ENCODE measurements at places on chromosomes 5 and 9.

DNA sequence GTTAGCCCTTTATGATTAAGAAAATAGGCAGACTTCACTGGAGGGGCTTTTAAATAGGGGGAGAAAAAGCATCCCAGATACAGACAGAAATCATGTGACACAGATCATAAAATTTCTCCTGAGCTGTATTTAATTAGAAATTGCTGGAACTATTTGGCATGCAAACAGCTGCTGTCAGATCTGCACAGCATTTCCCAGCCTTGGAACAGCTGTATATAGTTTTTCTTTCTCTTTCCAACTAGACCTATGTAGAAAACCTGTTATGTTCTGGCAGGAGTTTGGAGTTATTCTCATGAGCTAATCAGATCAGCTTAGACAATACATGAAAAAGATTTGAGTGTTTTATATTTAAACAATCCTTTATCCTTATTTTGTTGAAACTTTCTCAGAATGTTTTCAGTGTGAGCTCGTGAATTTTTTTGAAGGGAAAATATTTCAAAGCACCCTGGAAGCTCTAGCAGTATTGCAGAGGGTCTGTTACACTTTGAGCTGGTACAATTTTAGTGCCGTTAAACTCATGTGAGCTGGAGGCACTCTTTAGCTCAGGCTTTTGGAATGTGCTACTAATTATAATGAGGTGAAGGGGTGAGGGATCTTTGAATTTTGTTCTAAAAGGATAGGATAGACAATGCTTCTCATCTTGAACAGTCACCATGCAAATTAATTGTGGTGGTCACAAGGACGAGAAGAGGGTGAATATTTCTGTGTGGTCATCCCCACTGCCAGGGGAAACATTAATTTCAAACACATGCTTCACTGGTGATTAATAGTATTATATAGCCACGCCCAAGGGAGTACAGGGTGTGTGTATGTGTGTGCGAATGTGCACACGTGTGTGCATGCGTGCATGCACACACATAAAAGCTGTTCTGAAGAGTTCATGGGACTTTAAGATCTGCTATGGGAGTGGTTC lies 239.4 kb upstream of the FBXL7 start:
- DNase-seq, result no peak

DNA sequence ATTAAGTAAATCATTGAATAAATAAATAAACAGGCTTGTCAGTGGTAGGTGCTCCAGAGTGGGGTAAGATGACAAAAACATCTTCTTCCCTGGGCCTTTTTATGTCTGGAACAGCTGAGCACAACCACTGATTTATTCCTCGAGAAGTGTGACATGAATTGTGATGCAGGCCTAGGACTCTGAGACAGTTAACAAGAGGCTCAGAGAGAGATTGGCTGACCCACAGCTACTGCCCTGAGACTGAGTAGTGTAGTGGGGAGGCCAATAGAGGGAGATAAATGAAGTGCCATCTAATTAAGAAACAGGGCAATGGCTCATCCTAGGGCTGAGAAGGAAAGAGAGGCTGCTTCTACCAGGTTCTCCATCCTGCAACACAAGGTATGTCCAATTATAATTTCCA lies 369.3 kb upstream of the TRPC7 start:
- no peak for DNase-seq

GRCh38 chr9:134593286-134594077 lies 48.1 kb upstream of the COL5A1 start:
- DNase-seq, result no peak

DNA sequence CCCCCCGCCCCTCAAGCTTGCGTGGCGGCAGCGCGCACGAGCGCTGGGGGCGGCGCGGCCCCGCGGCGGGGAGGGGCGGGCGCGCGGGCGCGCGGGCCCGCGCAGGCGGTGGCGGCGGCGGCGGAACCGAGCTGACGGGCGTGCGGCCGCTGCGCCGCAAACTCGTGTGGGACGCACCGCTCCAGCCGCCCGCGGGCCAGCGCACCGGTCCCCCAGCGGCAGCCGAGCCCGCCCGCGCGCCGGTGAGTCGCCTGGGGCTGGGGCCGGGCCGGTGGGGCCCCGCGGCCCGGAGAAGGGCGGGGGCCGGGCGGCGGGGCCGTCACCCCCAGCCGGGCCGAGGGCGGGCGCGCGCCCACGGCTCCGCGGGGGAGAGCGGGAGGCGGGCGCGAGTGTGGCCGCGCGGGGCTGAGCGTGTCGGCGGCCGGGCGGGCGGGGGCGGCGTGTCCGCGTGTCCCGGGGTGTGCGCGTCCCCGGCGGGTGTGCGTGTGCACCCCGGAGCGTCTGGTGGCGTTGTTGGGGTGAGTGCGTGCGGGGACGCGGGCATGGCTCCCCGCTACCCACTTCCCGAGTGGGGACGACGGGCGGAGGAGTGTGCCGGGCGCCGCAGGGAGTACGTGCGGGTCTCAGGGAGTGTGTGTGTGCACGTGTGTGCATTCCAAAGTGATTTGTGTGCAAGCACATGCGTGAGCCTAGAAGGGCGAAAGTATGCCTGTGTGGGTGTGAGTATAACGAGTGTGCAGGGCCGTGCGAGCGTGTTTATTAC lies at the start of gene NEK6:
TSS of gene NEK6 (plus strand) at position 106 of the 763 bp plus-strand sequence. CDS start 44,016 bp downstream, outside the sequence.
- no peak for DNase-seq

DNA sequence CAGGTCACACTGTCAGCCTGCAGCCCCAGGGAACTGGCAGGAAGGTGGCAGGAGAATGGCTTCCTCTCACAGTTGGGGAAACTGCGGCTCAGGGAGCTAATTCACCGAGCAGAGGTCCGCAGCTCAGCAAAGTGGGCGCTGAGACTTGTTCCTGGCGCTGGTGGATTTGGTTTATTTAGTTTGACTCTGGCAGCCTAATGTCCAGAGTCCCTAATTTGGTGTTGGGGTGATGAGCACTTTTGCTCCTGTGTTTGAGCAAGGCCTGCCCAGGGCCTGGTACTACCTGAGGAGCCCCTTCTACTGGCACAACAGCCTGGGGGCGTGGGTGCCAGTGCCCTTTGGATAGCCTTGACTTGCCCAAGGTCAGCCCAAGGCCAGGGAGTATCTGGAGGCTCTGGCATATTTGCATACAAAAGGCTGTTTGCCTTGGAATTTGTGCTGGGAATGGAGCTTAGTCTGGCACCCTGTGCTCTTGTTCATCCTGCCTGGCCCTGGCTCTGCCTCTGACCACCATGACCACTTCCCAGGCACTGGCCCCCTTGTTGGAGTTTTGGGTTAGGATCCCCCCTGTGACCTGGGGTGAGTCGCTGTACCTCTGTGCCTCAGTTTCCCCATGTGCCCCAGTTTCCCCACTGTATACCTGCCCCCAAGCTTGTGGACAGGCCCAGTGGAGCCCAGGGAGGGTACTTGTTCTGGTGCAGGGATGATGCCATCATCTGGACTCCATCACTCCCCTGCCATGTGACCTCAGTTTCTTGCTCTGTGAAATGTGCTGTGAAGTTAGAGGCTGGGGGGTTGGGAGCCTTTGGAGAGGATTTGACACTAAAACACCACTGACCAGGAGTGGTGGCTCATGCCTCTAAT lies 1.4 kb downstream of the SUSD3 start:
- DNase-seq, result no peak

GRCh38 chr5:54320256-54320655 lies 9.9 kb upstream of the ARL15 start:
- no peak for DNase-seq

DNA sequence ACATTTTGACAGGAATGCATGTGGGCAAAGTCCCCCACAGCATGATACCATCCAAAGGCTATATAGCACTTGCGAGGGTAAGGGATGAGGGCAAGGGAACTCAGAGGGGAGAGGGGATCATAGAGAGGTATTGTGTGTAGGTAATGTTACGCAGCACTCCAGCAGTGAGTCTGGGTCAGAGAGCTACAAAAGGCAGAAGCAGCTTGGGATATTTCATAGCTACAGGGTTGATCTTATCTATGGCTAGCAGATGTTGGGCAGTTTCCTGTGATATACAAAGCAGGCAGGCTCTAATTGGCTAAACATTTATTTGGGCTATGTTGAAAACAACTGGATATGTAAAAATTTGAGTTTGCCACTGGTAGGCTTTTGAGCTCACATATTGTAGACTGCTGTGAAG lies 17.8 kb upstream of the SLCO4C1 start:
- no peak for DNase-seq

DNA sequence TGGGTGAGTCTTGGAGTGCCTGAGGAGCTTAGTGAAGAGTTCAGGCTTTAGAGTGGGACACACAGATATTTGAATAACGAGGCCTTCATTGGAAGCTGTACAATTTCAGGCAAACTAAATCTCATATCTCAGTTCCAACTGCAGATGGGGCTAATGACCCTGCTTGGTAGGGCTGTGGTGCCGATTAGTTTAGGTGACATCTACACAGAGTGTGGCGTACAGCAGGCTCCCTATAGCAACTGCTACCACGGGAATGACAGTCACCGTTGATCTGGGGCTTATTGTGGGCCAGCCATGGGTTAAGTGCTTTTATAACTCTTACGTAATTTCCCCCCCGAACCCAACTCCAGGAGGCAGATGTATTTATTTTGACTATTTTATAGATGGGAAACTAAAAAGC lies 70.8 kb downstream of the FAT2 start:
- no peak for DNase-seq

DNA sequence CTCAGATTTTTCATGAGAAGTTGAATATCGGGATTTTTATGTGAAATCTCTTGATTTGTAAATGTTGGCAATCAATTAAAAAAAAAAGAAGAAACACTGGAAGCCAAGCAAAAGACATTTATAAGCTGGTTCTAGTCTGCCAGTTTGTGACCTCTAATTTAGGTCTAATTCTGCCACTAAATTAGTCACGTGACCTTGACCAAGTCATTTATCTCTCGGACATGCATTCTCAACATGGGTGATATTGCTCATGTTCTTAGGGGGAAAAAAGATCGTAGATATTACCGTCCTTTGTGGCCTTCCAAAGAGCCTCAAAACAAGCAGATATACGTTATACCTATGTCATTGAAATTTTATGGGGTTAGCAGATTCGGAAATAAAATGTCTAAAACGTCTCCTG lies 52.9 kb upstream of the PTPDC1 start:
- DNase-seq, result no peak

DNA sequence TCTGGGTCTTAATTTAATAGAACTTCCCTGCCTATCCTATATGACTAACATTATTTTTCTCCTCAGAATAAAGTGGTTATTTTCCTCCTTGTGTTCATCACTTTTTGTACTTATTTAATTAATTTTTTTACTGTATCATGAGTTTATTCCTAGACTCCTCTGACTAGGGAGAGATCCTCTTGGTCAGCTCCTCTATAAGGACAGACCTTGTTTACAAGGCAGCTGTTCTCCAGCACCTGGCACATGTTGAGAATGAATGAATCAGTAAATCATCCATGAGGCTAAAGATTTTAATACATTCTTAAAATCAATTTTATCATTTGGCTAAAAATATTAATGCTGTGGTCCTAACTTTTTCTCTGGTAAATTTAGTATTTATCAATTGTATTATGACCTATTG lies 139.8 kb downstream of the NUDT12 start:
- no peak for DNase-seq

DNA sequence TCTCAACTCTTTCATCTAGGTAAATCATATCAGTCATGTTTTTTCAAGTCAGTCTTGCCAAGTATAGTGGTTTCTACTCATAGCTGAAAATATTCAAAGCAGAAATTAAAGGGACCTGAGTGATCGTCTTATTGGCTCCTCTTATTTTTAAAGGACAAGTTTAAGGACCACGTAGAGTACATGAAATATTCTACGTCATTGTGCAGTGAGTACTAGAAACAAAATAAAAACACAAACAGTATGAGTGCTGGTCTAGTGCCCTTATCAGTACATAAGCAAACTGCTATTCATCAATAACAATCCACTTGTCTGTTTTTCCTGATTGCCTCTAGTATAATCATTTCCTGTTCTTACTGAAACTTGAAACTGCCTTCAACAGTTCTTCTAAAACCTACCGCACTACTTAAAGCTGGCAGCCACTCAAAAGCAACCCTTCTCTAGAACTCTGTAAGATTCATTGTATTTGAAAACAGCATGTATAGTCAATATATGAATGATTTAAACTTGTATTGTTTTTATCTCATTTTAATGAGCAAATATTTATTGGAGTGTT lies 853.7 kb downstream of the TAF11L14 start:
- DNase-seq, result no peak

DNA sequence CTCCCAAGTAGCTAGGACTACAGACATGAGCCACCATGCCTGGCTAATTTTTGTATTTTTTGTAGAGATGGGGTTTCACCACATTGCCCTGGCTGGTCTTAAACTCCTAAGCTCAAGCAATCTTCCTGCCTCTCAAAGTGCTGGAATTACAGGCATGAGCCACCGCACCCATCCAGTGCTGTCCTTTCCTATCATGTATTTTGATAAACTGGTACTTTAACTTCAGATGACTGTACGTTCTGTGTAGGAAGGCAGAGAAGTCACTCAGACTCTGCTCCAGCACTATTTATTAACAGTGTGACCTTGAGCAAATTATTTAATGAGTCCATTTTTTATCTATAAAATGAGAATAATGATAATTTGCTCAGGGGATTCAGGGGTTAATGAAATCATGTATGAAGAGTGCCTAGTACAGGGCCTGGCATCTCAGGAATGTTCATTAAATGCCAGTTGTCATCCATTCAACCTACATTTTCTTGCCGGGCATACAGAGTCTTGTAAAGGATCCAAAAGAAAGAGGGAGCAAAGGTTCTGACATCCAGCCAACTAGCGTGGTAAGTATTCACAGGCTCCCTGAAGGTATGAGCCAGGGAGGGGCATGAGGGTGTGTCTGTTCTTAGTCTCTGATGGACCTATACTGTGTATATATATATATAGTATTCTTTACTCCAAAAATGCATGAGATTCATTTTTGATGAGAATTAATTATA lies 201.9 kb downstream of the PBX3 start:
- no peak for DNase-seq

- DNase-seq, result no peak
These were observed 4.3 kb upstream of the SLC36A2 start for GRCh38 chr5:151351671-151352070.

GRCh38 chr9:70830618-70831017 lies 290.8 kb downstream of the TRPM3 start:
- no peak for DNase-seq

DNA sequence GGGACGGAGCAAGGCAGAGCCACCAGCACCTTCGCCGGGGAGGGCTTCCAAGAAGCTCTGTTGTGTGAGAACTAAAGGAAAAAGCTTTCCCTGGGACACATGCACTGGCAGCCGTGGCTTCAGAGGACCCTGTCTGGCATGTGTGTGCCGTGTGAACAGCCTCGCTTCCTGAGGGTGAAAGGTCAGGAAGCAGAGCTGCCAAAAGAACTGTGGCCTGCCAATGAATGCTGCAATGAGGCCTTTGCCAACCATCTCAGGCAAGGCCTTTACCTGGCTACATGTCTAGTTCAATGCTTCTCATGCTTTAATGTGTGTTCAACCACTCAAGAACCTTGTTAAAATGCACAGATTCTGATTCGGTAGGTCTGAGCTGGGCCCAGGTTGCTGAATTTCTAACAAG lies 53.5 kb downstream of the NIPSNAP3B start:
- DNase-seq, result no peak

- DNase-seq, result no peak
These were observed 72.8 kb downstream of the SLC1A1 start for GRCh38 chr9:4563105-4563504.

GRCh38 chr5:87081016-87081415 lies 186.7 kb upstream of the RASA1 start:
- no peak for DNase-seq

GRCh38 chr5:93922551-93922950 lies 181.2 kb upstream of the POU5F2 start:
- DNase-seq, result no peak

- no peak for DNase-seq
These were observed 6.4 kb downstream of the TSPAN17 start for GRCh38 chr5:176653401-176654385.

- no peak for DNase-seq
These were observed 135.0 kb downstream of the SNCAIP start for GRCh38 chr5:122447072-122447471.

Measured in cortex of kidney (tissue), 1 donor.